ENCODE measurements at places on chromosomes 7 and 10. TPM values are rescaled to one million over a fixed set of nuclear protein-coding genes. Genes with fewer than 3 reads are reported as not detected.

DNA sequence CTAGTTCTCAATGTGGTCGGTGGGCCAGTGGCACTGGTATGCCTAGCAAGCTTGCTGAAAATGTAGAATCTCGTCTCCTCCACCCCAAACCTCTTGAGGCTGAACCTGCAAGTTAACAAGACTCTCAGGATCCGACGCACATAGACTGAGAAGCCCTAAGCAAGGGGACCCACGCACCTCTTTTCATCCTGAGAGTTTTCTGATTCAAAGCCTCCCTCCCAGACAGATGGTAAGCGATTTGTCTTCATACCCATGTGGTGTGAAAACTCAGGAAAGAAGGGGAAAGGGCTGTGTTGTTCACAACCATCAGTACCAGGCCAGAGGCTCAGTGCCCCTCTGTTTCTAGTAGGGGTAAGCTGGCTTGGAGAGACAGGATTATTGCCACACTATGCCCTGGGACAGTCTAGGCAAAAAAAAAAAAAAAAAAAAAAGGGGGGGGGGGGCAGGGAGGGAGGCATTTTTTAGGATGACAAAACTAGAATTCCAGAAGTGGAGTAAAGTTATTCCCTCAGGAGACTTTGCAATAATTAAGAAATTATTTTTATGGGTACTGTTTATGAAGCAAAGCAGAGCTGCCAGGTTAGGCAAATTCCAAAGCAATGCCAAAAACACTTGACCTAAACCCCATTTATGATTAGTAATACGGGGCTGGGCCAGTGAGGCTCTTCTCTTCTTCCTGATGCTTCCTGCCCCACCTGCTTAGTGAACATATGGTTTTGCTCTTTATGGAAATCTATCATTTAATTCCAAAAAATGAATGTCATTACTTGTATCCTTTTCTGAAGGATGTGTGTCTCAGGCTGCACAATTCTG lies 117.6 kb upstream of the PDLIM1 start:
- H3K4me1 ChIP-seq = peaks cover 100% of the 10 kb centered on the region
- DNase-seq = no peak
- no peaks in the 10 kb centered on the region for H3K27me3 ChIP-seq
- H3K27ac ChIP-seq = peak overlapping the region; percentile 97

- no peak overlapping the region for H3K27ac ChIP-seq
- H3K27me3 ChIP-seq = no peaks in the 10 kb centered on the region
- DNase-seq = no peak
- H3K36me3 ChIP-seq = no peaks in the 10 kb centered on the region
- no peak overlapping the region for H3K4me3 ChIP-seq
These were observed 608.9 kb downstream of the SORCS1 start for GRCh38 chr10:106555599-106555998.

GRCh38 chr10:10205906-10206305 lies 811.8 kb upstream of the CELF2 start:
- no peak overlapping the region for H3K4me3 ChIP-seq
- H3K36me3 ChIP-seq = no peaks in the 10 kb centered on the region
- DNase-seq = no peak
- H3K27ac ChIP-seq = no peak overlapping the region
- H3K27me3 ChIP-seq = no peaks in the 10 kb centered on the region

DNA sequence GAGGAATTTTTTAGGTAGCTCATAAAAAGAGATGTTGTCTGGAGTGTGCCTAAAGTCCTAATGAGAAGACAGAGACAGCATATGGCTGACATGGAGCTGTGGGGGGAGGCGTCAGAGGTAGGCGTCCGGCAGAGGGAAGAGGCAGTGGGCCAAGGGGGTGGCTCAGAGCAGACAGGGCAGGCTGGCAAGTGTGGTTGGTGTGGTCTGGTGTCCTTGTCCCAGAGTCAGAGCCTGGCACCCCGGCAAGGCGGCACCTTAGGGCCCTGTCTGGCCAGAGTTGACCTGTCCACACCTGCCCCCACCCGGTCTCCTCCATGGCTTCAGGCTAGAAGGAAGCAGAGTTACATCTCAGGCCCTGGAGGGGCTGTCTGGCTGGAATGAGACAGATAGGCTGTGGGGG lies 220.3 kb upstream of the ZNF32 start:
- H3K4me3 ChIP-seq = no peak overlapping the region
- no peaks in the 10 kb centered on the region for H3K27me3 ChIP-seq
- no peak for DNase-seq
- peaks cover 9% of the 10 kb centered on the region for H3K4me1 ChIP-seq
- no peaks in the 10 kb centered on the region for H3K36me3 ChIP-seq
- no peak overlapping the region for H3K27ac ChIP-seq

- H3K27ac ChIP-seq = no peak overlapping the region
- DNase-seq = no peak
- peaks cover 9% of the 10 kb centered on the region for H3K4me1 ChIP-seq
- H3K4me3 ChIP-seq = no peak overlapping the region
- no peaks in the 10 kb centered on the region for H3K27me3 ChIP-seq
These were observed 20.9 kb upstream of the BTBD16 start for GRCh38 chr10:122249991-122250750.

DNA sequence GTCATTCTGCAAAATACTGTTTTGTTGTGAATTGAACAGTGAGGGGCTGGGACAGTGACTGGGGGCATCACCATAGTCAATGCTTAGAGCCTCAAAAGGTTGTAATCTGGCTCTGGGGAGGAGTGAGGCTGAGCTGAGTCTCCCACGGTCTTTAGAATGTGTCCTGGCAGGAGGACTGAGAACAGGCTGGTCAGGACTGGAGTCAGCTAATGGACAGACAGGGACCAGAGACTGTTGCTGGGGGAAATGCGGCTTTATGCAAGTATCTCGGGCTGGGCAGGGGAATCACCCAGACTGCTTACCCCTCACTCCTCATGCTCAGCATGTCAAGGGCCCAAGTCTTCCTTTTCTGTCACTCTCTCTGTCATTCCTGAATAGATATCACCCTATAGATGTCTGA lies 346.5 kb downstream of the TYW1 start:
- no peaks in the 10 kb centered on the region for H3K27me3 ChIP-seq
- peak; percentile 45 for DNase-seq
- peaks cover 36% of the 10 kb centered on the region for H3K36me3 ChIP-seq
- H3K4me1 ChIP-seq = no peaks in the 10 kb centered on the region
- no peak overlapping the region for H3K4me3 ChIP-seq

DNA sequence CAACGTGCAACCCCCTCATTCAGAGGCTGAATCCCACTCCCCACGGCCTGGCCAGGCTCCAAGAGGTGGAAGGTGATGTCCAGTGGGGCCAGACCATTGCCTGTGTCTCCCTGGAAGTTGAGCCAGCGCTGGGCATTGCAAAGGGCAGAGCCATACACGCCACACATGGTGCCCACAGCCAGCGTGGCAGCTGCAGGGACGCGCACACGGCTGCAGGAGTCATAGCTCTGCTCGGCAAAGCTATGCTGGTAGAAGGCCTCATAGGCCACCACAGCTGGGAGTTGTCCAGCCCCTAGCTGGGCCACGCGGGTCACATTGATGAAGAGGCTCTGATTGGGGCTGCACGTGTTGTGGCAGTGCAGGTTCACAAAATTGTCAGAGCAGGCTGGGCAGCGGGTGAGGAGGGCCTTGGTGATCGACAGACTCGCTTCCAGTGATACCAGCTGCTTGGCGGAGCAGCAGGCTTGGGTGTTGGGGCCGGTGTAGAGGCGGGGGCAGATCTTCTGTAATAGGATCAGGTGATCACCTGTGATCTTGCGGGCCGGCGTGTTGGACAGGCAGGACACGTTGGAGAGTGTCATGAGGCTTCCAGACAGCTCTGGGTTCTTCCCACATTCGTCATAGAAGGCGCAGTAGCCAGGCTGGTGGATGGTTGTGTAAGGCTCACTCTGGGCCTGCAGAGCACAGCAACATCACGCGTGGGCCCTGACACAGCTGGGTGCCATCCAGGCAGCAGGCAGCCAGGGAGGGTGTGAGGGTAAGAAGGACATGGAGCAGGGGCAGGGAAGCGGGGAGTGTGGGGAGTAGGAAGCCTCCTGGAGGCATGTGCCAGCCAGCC lies 1.2 kb downstream of the NPC1L1 start:
- no peaks in the 10 kb centered on the region for H3K4me1 ChIP-seq
- H3K27ac ChIP-seq = no peak overlapping the region
- H3K36me3 ChIP-seq = no peaks in the 10 kb centered on the region
- H3K27me3 ChIP-seq = no peaks in the 10 kb centered on the region
- H3K4me3 ChIP-seq = no peak overlapping the region

DNA sequence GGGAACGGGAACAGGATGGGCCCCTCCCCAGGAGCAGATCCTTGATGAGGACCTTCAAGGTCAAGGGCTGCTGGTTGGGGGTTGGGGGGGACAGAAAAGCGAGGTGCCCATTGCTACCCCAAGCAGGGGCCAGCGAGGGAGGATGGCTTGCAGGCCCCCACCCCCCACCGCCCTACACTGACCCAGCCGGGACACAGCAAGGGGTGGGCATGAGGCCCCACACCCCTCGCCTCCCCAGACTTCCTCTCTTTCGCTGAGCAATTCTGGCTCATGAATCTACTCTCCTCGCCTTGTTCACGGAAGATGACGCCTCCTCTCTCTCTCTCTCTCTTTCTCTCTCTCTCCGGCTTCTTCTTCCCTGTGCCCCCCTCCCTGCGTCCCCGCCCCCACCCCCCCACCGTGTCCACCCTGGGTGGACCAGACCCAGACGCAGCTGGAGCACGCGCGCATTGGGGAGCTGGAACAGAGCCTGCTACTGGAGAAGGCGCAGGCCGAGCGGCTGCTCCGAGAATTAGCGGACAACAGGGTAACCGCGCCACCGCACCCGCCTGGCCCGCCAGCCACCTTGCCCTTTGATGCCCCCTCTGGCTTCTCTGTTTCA lies 81.1 kb upstream of the GTF2IRD1 start:
- H3K4me1 ChIP-seq = peaks cover 37% of the 10 kb centered on the region
- no peak for DNase-seq
- H3K4me3 ChIP-seq = peak overlapping the region; percentile 36
- H3K36me3 ChIP-seq = peaks cover 15% of the 10 kb centered on the region
- no peaks in the 10 kb centered on the region for H3K27me3 ChIP-seq
- H3K27ac ChIP-seq = peak overlapping the region; percentile 68

- peaks cover 78% of the 10 kb centered on the region for H3K4me1 ChIP-seq
- no peak overlapping the region for H3K4me3 ChIP-seq
- H3K36me3 ChIP-seq = peaks cover 22% of the 10 kb centered on the region
- peak overlapping the region; percentile 16 for H3K27ac ChIP-seq
- no peak for DNase-seq
These were observed 66.2 kb downstream of the FAM53B start for GRCh38 chr10:124677749-124678556.

DNA sequence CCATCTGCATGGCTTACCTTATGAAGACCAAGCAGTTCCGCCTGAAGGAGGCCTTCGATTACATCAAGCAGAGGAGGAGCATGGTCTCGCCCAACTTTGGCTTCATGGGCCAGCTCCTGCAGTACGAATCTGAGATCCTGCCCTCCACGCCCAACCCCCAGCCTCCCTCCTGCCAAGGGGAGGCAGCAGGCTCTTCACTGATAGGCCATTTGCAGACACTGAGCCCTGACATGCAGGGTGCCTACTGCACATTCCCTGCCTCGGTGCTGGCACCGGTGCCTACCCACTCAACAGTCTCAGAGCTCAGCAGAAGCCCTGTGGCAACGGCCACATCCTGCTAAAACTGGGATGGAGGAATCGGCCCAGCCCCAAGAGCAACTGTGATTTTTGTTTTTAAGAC lies 12.4 kb downstream of the DUSP5 start:
- no peak overlapping the region for H3K4me3 ChIP-seq
- H3K36me3 ChIP-seq = peaks cover 14% of the 10 kb centered on the region
- no peak overlapping the region for H3K27ac ChIP-seq
- H3K27me3 ChIP-seq = no peaks in the 10 kb centered on the region
- no peak for DNase-seq

GRCh38 chr7:91411060-91411459 lies 146.8 kb downstream of the FZD1 start:
- no peaks in the 10 kb centered on the region for H3K27me3 ChIP-seq
- no peak for DNase-seq
- H3K4me1 ChIP-seq = no peaks in the 10 kb centered on the region
- H3K27ac ChIP-seq = no peak overlapping the region
- H3K4me3 ChIP-seq = no peak overlapping the region

DNA sequence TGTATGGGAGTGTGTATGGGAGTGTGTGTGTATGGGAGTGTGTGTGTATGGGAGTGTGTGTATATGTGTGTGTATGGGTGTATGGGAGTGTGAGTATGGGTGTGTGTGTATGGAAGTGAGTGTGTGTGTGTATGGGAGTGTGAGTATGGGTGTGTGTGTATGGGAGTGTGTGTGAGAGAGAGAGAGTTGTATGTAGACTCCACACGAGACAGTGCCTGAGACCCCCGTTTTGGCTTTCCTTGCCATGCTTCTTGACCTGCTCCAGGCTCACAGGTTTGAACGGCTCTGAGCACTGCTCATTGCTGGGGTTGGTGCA lies 49.7 kb downstream of the COL17A1 start:
- no peaks in the 10 kb centered on the region for H3K4me1 ChIP-seq
- H3K36me3 ChIP-seq = peaks cover 15% of the 10 kb centered on the region
- H3K27ac ChIP-seq = no peak overlapping the region
- no peak overlapping the region for H3K4me3 ChIP-seq

GRCh38 chr10:111018021-111018420 lies 58.8 kb upstream of the ADRA2A start:
- no peaks in the 10 kb centered on the region for H3K4me1 ChIP-seq
- H3K4me3 ChIP-seq = no peak overlapping the region
- H3K27ac ChIP-seq = no peak overlapping the region

DNA sequence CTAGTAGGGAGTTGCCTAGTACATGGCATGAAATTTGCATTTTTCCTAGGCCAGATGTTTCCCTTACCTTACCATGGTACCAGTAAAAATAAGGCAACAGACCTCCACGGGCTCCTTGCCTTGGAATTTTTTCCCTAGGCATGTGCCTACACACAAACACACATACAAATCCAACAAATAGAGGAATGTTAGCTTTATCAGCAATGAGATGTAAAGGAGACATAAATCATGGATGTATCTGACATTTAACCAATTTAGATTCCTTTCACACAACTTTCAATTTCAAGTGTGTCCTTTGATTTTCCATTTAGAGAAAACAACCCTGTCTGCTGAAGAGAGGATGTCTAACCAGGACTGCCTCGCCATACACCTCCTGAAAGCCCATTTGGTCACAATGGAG lies 209.7 kb upstream of the SP4 start:
- H3K27me3 ChIP-seq = no peaks in the 10 kb centered on the region
- no peaks in the 10 kb centered on the region for H3K4me1 ChIP-seq
- no peaks in the 10 kb centered on the region for H3K36me3 ChIP-seq

THSD7A gene
- 2.8 TPM for total RNA-seq

H2AZ2 gene
- 227 TPM for total RNA-seq

COBL gene
- 44.0 TPM for total RNA-seq
